ENCODE measurements at places on chromosomes 16 and 17.

- peak; percentile 64 for DNase-seq
Measured at GRCh38 chr16:57815987-57816745, 13.9 kb upstream of the KIFC3 start.

DNA sequence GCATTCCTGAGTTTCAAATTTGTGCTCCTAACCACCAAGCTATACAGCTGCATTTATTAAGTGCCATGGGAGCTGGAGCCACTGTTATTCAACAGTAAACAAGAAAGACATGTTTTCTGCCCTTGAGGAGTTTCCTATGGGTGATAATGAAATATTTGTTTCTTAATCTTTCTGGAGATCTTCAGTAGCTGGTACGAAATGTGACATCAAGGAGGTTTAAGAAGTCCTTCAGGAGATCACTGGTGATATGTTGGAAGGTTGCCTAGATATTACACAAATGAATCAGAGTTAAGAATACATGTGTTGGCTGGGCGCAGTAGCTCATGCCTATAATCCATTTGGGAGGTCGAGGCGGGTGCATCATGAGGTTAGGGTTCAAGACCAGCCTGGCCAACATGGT lies 14.9 kb downstream of the RHOT1 start:
- no peak for DNase-seq

- no peak for DNase-seq
Measured at GRCh38 chr17:41650794-41651624, 26.6 kb upstream of the KRT17 start.

GRCh38 chr16:86428729-86429517 lies 81.4 kb upstream of the FOXF1 start:
- no peak for DNase-seq

- DNase-seq: no peak
Measured at GRCh38 chr17:48869821-48870318, 22.7 kb upstream of the ATP5MC1 start.

DNA sequence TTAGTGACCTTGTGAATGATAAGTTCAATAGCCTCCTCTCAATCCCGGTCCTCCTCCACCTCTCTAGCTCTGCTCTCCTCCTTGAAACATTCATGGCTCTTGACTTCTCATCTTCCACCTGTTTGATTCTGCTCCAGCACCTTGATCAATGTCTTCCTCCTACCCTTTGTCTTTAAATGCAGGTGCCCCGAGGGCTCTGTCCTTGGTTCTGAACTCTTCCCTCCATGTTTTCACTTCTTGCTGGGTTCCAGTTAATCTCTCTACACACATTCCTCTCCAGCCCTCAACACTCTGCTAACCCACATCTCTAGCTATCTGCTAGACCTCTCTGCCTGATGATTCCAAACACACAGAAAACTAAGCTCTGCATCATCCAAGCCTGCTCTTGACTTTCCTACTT lies 13.4 kb downstream of the CD300E start:
- DNase-seq: no peak

GRCh38 chr16:52921104-52921503 lies 131.6 kb downstream of the CHD9NB start:
- DNase-seq: no peak

GRCh38 chr16:53713403-53714204 lies 9.6 kb downstream of the FTO start:
- no peak for DNase-seq

GRCh38 chr16:56140645-56141044 lies 50.6 kb upstream of the GNAO1 start:
- no peak for DNase-seq

DNA sequence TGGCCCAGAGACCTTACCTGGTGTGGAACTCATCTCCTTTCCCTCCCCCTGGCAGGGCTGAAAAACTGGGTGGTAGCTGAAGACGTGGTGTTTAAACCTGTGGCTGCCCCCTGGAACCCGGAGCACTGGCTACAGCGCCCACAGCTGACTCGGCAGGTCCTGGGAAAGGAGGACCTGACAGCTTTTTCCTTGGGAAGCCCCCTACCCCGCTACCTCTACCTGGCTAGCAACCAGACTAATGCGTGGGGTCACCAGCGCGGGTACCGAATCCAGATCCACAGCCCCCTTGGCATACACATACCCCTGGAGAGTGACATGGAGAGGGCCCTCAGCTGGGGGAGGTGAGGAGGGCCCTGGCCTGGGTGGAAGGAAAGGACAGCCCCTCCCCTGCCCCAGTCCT lies 2.0 kb upstream of the AOC3 start:
- no peak for DNase-seq

- no peak for DNase-seq
Measured at GRCh38 chr17:77326076-77326591, 185.4 kb downstream of the SEC14L1 start.

DNA sequence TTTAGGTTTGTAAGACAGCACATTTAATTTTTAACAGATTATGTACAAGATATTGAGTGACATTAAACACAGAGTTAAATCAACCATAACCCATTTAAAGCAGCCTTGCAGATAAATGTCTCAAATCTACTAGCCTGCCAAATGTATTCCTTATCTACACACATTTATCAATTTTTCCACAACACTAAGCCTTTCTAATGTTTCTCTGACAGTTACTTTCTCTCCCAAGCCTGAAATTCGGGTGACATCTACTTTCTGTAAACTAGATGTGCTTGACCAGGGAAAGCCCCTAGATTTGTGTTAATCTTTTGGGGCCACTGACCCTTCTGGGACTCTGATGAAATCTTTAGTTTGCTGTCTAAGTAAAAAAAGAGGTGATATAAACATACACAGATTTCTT lies 69.0 kb downstream of the CDH13 start:
- DNase-seq: no peak

GRCh38 chr16:50960517-50961202 lies 190.4 kb downstream of the SALL1 start:
- DNase-seq: no peak

DNA sequence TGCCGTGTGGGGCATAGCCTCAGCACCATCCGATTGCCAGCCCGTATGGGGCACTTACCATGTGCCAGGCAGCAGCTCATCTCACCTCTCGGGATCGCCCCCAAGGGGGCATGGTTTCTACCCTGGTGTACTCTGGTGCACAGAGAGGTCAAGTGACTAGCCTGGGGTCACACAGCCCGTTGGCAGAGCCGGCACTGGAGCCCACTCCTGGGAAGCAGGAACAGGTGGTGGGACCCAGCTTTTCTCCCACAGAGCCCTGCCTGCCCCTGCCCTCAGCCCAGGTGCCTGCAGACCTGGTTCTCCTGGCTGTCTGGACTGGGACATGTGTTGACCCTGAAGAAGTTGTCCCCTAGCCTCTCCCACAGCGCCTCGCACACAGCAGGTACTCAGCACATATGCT lies 141.8 kb upstream of the CIBAR2 start:
- no peak for DNase-seq

- DNase-seq: no peak
Measured at GRCh38 chr17:7235693-7236665, 1.7 kb upstream of the DVL2 start.

GRCh38 chr16:88633684-88634140 lies 4.7 kb upstream of the IL17C start:
- DNase-seq: peak; percentile 75

GRCh38 chr16:1825864-1826690 lies 548 bp downstream of the HAGH start:
- no peak for DNase-seq

GRCh38 chr16:12580809-12581208 lies 222.9 kb downstream of the CPPED1 start:
- no peak for DNase-seq

DNA sequence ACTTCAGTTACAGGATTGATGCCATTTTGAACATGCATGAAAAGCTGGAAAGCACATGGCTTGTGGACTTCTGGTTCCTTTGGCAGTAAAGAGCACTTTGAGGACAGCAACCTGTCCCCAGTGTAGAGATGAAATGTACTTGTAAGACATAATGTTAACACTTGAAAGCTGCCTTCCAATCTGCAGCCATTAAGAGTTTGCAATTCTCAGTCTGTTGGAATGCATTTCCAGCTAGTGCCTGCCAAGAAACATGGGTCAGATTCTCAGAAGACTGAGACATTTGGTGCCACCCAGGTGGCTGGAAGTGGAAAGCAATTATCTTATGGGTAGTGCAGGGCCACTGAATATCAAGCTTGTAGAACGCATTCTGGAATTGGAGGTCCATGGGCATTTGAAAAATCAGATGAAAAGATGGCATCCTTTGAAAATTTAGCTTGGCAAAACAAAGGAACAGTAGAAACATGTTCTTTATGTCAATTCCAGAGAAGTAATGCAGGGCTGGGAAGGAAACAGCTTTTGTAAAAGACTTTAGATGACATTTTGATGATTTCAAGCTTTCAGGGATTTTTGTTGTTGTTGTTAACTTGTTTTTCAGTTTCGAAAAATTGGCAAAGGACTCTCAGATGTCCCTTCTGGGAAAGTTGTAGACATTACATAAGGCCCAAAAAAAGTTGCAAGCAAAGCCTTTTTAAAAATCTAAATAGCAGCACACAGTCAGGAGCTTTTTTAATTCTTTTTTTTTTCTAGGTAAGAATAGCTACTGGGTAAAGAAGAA lies 147.0 kb downstream of the ABCA8 start:
- no peak for DNase-seq

- DNase-seq: no peak
Measured at GRCh38 chr16:78566397-78567073, 467.1 kb downstream of the WWOX start.

DNA sequence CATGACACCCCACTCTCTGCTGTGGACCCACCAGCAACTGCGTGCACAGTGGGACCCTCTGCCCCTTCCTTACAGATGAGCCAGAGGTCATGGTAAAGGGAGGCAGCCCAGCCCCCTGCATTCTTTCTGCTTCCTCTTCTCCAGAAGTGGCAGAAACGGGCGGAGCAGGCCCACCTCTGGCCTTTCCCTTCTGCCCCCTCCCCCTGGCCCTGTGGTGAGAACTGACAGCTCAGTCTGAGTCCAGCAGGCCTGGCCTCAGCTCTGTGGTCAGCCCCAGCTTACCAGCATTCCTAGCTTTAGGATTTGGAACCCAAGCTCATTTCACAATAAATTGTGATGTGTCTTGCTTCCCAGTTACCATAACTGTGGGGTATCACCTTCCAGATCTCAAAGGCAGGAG lies 4.8 kb upstream of the ANKRD11 start:
- no peak for DNase-seq

- no peak for DNase-seq
Measured at GRCh38 chr16:12191102-12191501, 214.6 kb downstream of the SNX29 start.

GRCh38 chr16:13672196-13672595 lies 247.8 kb upstream of the ERCC4 start:
- no peak for DNase-seq

DNA sequence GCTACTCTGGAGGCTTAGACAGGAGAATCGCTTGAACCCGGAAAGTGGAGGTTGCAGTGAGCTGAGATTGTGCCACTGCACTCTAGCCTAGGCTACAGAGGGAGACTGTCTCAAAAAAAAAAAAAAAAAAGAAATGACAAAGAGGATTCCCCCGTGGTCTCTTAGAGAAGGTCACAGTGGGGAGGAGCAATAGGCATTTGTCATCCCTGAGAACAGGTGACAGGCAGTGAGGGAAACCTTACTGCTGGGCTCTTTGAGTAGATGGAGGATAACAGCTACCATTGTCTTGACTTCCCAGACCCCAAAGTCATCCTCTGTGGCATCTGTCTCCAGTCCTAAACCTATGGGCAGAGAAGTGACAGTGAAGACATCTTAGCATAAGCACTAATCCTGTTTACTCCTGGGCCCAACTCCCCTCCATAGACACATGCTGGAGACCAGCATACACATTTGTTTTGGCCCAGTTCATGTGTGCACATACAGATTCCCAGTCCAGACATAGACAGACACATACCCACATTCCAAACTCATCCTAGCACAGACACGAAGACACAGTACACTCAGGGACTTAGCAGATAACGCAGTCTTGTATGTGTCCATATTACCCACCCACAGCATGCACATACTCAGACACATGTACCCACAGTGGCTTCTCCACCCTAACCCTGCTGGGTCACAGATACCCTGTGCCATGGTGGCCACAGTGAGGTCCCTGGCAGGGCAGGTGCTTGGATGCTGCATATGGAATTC lies 2.7 kb downstream of the ESRP2 start:
- no peak for DNase-seq

- DNase-seq: peak; percentile 22
Measured at GRCh38 chr16:69796285-69797118, 34.4 kb downstream of the WWP2 start.

DNA sequence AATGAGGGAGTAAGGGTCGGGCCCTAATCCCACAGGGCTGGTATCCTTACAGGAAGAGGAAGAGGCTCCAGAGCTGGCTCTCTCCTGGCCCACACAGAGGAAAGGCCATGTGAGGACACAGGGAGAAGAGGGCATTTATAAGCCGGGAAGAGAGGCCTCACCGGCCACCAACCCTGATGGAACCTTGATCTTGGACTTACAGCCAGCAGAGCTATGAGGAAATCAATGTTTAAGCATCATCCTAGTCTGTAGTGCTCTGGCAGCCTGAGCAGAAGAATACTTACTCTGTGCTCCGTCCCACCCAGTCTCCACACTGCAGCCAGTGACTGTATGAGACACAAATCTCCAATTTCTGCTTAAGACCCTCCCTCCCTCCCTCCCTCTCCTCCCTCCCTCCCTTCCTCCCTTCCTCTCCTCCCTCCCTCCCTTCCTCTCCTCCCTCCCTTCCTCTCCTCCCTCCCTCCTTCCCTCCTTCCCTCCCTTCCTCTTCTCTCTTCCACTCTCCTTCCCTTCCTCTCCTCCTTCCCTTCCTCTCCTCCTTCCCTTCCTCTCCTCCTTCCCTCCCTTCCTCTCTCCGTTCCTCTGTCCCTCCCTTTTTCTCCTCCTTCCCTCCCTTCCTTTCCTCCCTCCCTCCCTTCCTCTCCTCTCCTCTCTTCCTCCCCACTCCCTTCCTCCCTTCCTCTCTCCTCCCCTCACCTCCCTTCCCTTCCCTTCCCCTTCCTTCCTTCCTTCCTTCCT lies 8.9 kb upstream of the TMEM220 start:
- DNase-seq: no peak

- DNase-seq: no peak
Measured at GRCh38 chr16:2253293-2253692, 1.9 kb upstream of the ECI1 start.

- DNase-seq: no peak
Measured at GRCh38 chr16:89583895-89584644, 8.5 kb downstream of the CPNE7 start.

- DNase-seq: no peak
Measured at GRCh38 chr17:50637829-50638605, 3.3 kb downstream of the ABCC3 start.

DNA sequence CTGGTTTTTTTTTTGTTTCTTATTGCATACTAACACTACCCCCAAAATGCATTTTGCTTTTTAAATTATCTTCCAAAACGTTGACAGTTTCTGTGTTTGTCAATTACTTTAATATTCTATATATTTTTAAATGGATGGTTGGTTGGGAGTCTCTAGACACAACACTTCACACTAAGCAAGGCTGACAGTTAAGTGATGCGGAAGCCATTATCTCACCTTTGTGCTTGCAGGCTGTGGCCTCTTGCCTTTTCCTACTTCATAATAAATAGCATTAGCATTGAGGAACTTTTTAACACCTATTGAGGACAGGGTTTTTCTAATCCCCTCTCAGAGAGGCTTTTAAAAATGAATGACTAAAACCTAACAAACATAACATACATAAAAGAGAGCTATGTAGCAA lies 280.8 kb upstream of the TBX2 start:
- DNase-seq: no peak

GRCh38 chr17:44356241-44356640 lies 7.4 kb downstream of the FAM171A2 start:
- DNase-seq: no peak
